ENCODE measurements at places on chromosomes 12 and 14. TPM values are rescaled to one million over a fixed set of nuclear protein-coding genes. Genes with fewer than 3 reads are reported as not detected.

TEX52 gene
- total RNA-seq, result not detected

IRAK3 gene
- total RNA-seq, result 3.9 TPM

PRR4 gene
- total RNA-seq, result 7.5 TPM

RERGL gene
- 0.44 TPM for total RNA-seq

ASPG gene
- not detected for total RNA-seq

GLT8D2 gene
- total RNA-seq, result not detected

POTEG gene
- not detected for total RNA-seq

SYNE2 gene
- total RNA-seq, result 81.7 TPM

PAX9 gene
- not detected for total RNA-seq

KRT85 gene
- not detected for total RNA-seq

ACOT4 gene
- not detected for total RNA-seq

SLC38A4 gene
- total RNA-seq, result 0.98 TPM

OSGEP gene
- 65.0 TPM for total RNA-seq

KERA gene
- total RNA-seq, result not detected

KRT78 gene
- total RNA-seq, result not detected

Measured in glutamatergic neuron (in vitro differentiated cells).